ENCODE measurements at places on chromosomes 2 and 18.
A peak's percentile ranks its signal among the peaks of the same experiment; 100 is the strongest.

- DNase-seq, result no peak
Measured at GRCh38 chr2:58842501-58843155, 601.5 kb upstream of the FANCL start.

DNA sequence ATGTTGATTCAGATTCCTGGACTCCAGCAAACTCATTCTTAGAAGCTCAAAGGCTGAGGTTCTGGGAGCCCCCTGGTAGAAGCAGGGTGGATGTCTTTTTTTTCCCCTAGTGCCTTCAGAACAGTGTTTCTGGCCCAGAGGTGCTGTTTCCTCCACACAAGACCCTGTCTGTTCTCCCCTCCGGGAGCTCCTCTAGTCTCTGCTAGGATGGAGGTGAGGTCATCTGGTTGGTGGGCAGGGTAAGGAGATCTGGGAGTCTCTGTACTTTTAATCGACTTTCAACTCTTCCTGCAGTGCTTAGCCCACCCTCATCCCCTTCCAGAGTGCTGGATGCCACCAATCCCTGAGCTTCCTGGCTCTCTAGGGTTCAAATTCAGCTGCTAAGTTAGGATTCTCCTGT, 192.0 kb downstream of the SH3BP4 start:
- peak; percentile 18 for DNase-seq

DNA sequence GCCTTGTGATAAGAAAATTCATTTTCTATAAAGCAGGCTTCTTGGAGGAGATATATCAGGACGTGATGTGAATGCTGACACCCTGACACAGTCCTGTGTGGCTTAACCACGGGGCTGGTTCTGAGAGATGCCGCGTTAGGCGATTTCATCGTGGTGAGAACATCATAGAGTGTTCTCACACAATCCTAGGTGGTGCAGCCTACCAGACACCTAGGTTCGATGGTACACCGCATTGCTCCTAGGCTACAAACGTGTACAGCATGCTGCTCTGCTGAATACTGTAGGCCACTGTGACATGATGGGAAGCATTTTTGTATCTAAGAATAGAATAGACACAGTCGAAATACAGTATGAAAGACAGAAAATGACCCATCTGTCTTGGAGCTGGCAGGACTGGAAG, 82.5 kb downstream of the TNFRSF11A start:
- no peak for DNase-seq

DNA sequence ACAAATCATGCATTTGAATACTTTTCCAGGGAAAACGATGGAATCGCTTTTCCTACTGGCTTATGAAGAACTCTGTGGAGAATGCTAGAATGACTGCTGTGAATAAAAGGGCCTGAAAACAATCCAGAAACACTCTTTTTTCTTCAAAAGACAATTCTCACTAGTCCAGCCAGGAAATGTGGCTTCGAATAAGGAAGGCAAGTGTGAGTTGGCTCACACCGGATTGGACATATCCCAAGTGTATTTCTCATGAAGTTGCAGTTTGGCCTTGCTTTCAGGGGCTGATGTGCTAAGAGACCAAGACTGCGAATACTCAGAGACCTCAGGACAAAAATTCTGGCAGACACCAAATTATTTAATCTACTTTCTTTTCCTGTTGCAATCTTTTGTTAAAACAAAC, 54.1 kb downstream of the FIGN start:
- DNase-seq, result no peak

DNA sequence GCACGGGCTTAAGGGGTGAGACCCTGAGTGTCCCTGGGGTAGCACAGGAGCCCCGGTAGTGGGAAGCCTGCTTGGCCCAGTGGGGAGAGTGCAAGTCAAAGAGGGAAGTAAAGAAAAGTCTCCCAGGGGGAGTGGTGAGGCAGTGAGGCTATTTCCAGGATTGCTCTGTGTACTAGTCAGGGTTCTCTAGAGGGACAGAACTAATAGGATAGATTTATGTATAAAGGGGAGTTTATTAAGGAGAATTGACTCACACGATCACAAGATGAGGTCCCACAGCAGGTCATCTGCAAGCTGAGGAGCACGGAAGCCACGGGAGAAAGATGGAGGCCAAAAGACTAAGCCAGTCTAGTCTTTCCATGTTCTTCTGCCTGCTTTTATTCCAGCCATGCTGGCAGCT, 45.5 kb downstream of the CMPK2 start:
- DNase-seq, result no peak

All from sciatic nerve (tissue), 2 donors.